ENCODE measurements at places on chromosomes 2 and 18. TPM values are rescaled to one million over a fixed set of nuclear protein-coding genes. Genes with fewer than 3 reads are reported as not detected.

- no peak for DNase-seq
- no peaks in the 10 kb centered on the region for H3K36me3 ChIP-seq
- H3K4me1 ChIP-seq = no peaks in the 10 kb centered on the region
Observed at GRCh38 chr2:428591-428990, 140.7 kb upstream of the ALKAL2 start.

DNA sequence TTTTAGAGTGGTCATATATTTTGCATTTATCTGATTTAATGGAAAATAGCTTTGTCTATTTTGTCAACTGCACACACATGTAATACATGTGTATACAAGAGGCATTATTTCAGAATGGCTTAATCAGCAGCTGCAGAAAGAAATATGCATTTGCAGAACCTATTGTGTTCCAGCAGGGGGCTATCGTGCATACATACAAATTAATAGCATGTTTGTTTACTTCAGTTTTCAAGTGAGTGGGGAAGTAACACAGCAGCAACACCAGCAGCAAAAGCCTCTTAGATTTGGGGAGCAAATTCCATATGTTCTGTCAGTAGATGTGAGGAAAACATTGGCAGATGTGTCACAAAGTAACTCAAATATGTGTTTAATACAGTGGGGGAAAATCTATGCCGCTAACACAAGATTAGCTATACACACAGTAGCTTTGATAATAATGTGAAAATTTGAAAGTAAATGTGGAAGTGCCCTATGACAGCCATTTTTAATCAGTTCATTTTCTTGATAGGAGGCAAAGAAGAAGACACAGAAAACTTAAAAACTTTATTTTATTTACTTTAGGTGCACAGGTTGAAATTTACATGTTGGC, 218.1 kb downstream of the WDR7 start:
- peak; percentile 23 for DNase-seq
- H3K36me3 ChIP-seq = no peaks in the 10 kb centered on the region
- H3K4me3 ChIP-seq = no peak overlapping the region
- no peak overlapping the region for H3K27ac ChIP-seq

DNA sequence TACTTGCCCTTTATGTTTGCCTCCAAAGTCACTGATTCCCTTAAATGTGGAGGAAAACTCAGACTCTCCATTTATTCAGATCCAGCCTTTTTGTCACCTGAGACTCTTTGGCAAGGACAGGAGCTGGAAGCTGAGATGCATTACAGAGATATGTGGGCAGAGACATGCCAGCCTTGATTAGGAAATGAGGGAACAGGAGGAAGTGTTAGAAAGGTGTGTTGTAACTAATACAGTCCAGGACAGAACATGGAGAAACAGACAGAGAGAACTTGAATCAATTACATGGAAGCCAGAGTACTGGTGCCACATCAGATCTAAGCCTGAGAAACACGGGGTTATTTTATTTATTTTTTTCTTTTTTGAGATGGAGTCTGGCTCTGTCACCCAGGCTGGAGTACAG, 79.0 kb downstream of the SP100 start:
- no peaks in the 10 kb centered on the region for H3K4me1 ChIP-seq
- DNase-seq = no peak
- H3K36me3 ChIP-seq = no peaks in the 10 kb centered on the region
- no peak overlapping the region for H3K4me3 ChIP-seq

The TANC1 gene
- total RNA-seq = 12.1 TPM

- no peaks in the 10 kb centered on the region for H3K4me1 ChIP-seq
- no peak overlapping the region for H3K27ac ChIP-seq
- H3K27me3 ChIP-seq = no peaks in the 10 kb centered on the region
- DNase-seq = no peak
- H3K4me3 ChIP-seq = no peak overlapping the region
Observed at GRCh38 chr2:145166731-145167302, 646.9 kb upstream of the ZEB2 start.

The RASGRP3 gene
- total RNA-seq = 3.4 TPM

GRCh38 chr2:120943403-120944034, 207.9 kb downstream of the GLI2 start:
- no peaks in the 10 kb centered on the region for H3K36me3 ChIP-seq
- H3K4me1 ChIP-seq = no peaks in the 10 kb centered on the region
- no peaks in the 10 kb centered on the region for H3K27me3 ChIP-seq
- peak; percentile 39 for DNase-seq

DNA sequence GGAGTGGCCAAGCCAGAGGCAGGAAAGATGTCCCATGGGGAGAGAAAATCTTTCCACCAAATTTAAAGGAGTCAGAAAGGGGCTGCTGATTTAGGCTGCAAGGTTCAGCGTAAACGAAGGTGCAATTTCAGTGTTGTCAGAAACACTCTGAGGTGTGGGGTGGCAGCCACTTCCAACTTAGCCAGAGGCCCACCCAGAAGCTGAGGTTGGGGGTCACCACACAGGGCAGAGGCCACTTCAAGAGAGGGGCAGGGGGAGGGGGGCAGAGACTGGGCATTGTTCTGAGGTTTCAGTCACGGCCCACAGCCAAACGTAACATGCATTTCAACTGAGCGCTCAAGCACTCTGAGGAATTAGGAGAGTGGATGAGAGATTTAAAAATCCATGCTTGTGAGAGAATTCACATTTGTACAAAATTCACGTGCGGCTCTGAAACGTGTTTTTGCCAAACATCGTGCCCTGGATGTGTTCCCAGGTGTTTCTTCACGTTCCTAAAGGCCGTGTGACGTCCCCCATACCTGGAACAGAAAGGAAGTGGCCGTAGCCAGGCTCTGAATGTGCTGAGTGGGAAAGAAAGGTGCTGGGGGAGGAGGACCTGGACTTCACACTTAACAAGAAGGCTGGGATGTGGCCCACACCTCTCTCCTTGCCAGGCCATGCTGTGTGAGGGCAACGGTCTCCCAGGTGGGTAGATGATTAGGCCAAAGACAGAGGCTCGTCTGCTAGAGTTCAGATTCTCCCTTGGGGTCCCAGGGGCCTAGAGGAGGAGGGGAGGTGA, 19.5 kb upstream of the BOK start:
- no peak overlapping the region for H3K27ac ChIP-seq
- H3K4me1 ChIP-seq = peaks cover 4% of the 10 kb centered on the region
- H3K27me3 ChIP-seq = no peaks in the 10 kb centered on the region
- DNase-seq = no peak

DNA sequence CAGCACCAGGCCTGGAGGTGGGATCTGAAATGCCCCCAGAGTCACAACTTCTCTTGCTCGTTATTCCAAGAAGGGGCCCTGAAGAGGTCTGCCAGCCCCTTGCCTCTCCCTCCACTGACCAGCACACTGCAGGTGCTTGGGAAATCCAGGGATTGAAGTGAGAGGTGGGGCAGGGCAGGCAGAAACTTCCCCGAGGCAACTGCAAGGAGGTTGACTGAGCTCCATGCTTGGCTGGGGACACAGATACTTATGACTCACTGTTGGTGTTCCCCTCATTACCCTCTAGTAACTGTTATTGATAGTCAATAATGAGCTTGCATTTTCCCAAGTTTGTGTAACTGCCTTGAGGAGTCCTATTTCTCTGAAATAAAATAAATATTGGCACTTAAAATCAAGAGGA, 47.5 kb downstream of the MARCO start:
- H3K27me3 ChIP-seq = no peaks in the 10 kb centered on the region
- DNase-seq = no peak
- no peaks in the 10 kb centered on the region for H3K36me3 ChIP-seq

- H3K27ac ChIP-seq = no peak overlapping the region
- H3K4me3 ChIP-seq = no peak overlapping the region
- no peaks in the 10 kb centered on the region for H3K27me3 ChIP-seq
- H3K36me3 ChIP-seq = no peaks in the 10 kb centered on the region
- no peaks in the 10 kb centered on the region for H3K4me1 ChIP-seq
- DNase-seq = no peak
Observed at GRCh38 chr2:45068571-45069140, 59.4 kb upstream of the SIX2 start.

- DNase-seq = no peak
- no peaks in the 10 kb centered on the region for H3K36me3 ChIP-seq
- no peaks in the 10 kb centered on the region for H3K27me3 ChIP-seq
- no peaks in the 10 kb centered on the region for H3K4me1 ChIP-seq
Observed at GRCh38 chr2:191165176-191165643, 14.4 kb upstream of the STAT4 start.

DNA sequence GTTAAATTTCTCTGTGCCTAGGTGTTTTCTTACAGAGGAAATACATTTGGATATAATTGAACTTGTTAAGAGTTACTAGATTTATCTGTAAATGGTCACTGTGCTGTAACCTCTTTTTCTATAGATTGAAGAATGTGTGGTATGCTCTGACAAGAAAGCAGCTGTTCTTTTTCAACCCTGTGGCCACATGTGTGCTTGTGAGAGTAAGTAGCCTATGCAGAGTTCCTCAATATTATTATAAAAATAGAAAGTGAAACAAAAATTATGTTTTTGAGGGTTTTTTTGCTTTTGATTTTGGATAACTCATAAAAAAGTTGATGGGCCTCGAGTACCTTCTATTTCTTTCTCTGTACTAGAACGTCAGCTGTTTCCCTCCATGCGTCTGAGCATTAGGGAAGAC, 112.4 kb downstream of the MIB1 start:
- H3K4me1 ChIP-seq = no peaks in the 10 kb centered on the region
- no peak overlapping the region for H3K27ac ChIP-seq
- no peak overlapping the region for H3K4me3 ChIP-seq
- H3K27me3 ChIP-seq = no peaks in the 10 kb centered on the region
- peaks cover 7% of the 10 kb centered on the region for H3K36me3 ChIP-seq

GRCh38 chr2:55999231-55999630, 75.6 kb upstream of the EFEMP1 start:
- no peaks in the 10 kb centered on the region for H3K27me3 ChIP-seq
- H3K4me1 ChIP-seq = no peaks in the 10 kb centered on the region
- no peak overlapping the region for H3K27ac ChIP-seq
- H3K36me3 ChIP-seq = no peaks in the 10 kb centered on the region
- H3K4me3 ChIP-seq = no peak overlapping the region

The CYP26B1 gene
- total RNA-seq = 0.20 TPM

- no peaks in the 10 kb centered on the region for H3K27me3 ChIP-seq
- H3K4me3 ChIP-seq = no peak overlapping the region
- DNase-seq = no peak
- H3K4me1 ChIP-seq = no peaks in the 10 kb centered on the region
- no peaks in the 10 kb centered on the region for H3K36me3 ChIP-seq
Observed at GRCh38 chr2:239818086-239818485, 207.1 kb downstream of the NDUFA10 start.

The VWA3B gene
- not detected for total RNA-seq

- H3K27ac ChIP-seq = peak overlapping the region; percentile 99
- H3K36me3 ChIP-seq = no peaks in the 10 kb centered on the region
- DNase-seq = no peak
- H3K4me1 ChIP-seq = peaks cover 15% of the 10 kb centered on the region
Observed at GRCh38 chr18:23585897-23586248, 433 bp downstream of the NPC1 start.

The CCDC121 gene
- total RNA-seq = 1.1 TPM

- H3K36me3 ChIP-seq = no peaks in the 10 kb centered on the region
- no peak overlapping the region for H3K4me3 ChIP-seq
- no peak for DNase-seq
- no peaks in the 10 kb centered on the region for H3K27me3 ChIP-seq
Observed at GRCh38 chr2:88549616-88550292, 77.5 kb downstream of the EIF2AK3 start.

GRCh38 chr2:27697660-27698059, 34.0 kb downstream of the SLC4A1AP start:
- H3K27me3 ChIP-seq = no peaks in the 10 kb centered on the region
- no peak overlapping the region for H3K27ac ChIP-seq
- DNase-seq = no peak
- H3K4me1 ChIP-seq = peaks cover 3% of the 10 kb centered on the region

The G6PC2 gene
- 33.7 TPM for total RNA-seq

The ACTR1B gene
- total RNA-seq = 48.7 TPM

DNA sequence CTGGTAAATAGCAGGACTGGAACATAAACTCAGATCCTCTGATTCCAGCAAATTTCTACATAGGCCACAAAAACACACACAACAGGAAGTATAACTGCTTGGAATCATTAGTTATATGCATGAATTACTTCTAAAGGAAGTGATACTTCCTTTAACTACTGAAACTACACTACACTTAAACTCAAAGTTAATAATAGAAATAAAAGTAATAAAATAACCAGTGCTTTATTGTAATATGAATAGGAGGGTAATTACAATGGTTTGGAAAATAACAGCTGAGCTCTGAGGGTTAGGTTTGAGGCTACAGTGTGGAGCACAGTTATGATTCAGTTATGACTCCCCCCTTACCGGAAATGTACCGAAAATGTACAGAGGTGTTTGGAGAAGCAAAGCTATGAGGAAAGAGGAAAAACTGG, 18.5 kb upstream of the POLI start:
- H3K27me3 ChIP-seq = no peaks in the 10 kb centered on the region
- no peak overlapping the region for H3K27ac ChIP-seq
- H3K4me1 ChIP-seq = peaks cover 19% of the 10 kb centered on the region
- DNase-seq = no peak
- H3K36me3 ChIP-seq = no peaks in the 10 kb centered on the region
- H3K4me3 ChIP-seq = no peak overlapping the region

- no peaks in the 10 kb centered on the region for H3K27me3 ChIP-seq
- no peaks in the 10 kb centered on the region for H3K4me1 ChIP-seq
- no peaks in the 10 kb centered on the region for H3K36me3 ChIP-seq
- no peak for DNase-seq
- no peak overlapping the region for H3K27ac ChIP-seq
- H3K4me3 ChIP-seq = no peak overlapping the region
Observed at GRCh38 chr2:109065391-109065734, 63.6 kb upstream of the SH3RF3 start.

The EFHD1 gene
- 1.2 TPM for total RNA-seq

DNA sequence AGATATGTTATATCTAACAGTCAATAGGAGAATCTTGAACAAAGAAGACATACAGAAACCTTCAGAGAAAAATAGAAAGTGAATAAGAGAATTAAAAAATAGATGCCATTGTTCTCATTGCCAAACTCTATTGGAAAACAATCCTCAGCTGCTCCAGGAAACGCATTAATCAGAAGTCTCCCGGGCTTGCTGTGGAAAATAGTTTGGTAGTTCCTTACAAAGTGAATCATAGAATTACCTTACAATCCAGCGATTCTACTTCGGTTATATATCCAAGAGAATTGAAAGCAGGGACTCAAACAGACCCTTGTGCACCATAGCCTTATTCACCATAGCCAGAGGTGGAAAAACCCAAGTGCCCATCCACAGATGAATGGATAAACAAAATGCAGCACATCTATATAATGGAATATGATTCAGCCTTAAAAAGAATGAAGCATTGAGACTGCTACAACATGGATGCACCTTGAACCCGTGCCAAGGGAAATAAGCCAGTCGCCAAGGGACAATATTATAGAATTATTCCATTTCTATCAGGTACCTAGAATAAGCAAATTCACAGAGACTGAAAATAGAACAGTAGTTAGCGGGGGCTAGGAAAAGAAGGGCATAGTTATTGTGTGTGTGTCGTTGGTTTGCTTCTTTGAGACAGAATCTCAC, 21.9 kb upstream of the CHRNA1 start:
- no peaks in the 10 kb centered on the region for H3K27me3 ChIP-seq
- H3K4me3 ChIP-seq = no peak overlapping the region
- H3K27ac ChIP-seq = no peak overlapping the region
- DNase-seq = no peak

The TEX44 gene
- not detected for total RNA-seq

GRCh38 chr18:70221915-70222278, 16.4 kb upstream of the RTTN start:
- no peaks in the 10 kb centered on the region for H3K36me3 ChIP-seq
- H3K4me1 ChIP-seq = no peaks in the 10 kb centered on the region
- no peaks in the 10 kb centered on the region for H3K27me3 ChIP-seq

GRCh38 chr2:241772063-241772499, 4.5 kb upstream of the GAL3ST2 start:
- H3K4me1 ChIP-seq = no peaks in the 10 kb centered on the region
- H3K36me3 ChIP-seq = no peaks in the 10 kb centered on the region
- H3K4me3 ChIP-seq = no peak overlapping the region
- no peak overlapping the region for H3K27ac ChIP-seq

The NEB gene
- total RNA-seq = 0.88 TPM
